Lung (tissue), 17 donors: ENCODE measurements at places on chromosomes 12 and 14. TPM values are rescaled to one million over a fixed set of nuclear protein-coding genes. Genes with fewer than 3 reads are reported as not detected.

GRCh38 chr12:112330706-112331105 is 51.5 kb downstream of the HECTD4 start:
- DNase-seq: no peak

GRCh38 chr12:43736927-43737440 is 21.6 kb downstream of the PUS7L start:
- no peak for DNase-seq

GRCh38 chr12:101616027-101616494 is 21.3 kb downstream of the MYBPC1 start:
- peak; percentile 68 for DNase-seq

- no peak for DNase-seq
These were observed 45.1 kb upstream of the TRAF3 start for GRCh38 chr14:102731871-102732800.

- no peak for DNase-seq
These were observed 403.8 kb upstream of the PDE3A start for GRCh38 chr12:19964549-19964948.

- no peak for DNase-seq
These were observed 79.5 kb downstream of the APAF1 start for GRCh38 chr12:98724384-98725155.

DNA sequence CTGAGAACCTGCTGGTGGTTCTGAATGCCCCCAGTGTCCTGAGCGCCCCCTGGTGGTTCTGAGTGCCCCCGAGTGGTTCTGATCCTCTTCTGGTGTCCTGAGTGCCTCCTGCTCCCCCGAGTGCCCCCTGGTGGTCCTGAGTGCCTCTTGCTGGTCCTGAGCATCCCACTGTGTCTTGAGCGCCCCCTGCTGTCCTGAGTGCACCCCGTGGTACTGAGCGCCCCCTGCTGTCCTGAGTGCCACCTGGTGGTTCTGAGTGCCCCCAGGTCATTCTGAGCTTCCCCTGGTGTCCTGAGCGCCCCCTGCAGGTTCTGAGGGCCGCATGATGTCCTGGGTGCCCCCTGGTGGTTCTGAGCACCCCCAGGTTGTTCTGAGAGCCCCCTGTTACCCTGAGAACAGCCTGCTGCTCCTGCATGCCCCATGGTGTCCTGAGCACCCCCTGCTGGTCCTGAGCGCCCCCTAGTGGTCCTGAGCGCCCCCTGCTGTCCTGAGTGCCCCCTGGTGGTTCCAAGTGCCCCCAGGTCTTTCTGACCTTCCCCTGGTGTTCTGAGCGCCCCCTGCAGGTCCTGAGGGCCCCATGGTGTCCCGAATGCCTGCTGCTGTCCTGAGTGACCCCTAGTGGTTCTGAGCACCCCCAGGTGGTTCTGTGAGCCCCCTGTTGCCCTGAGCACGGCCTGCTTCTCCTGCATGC is 1165.4 kb downstream of the TMEM121 start:
- DNase-seq: no peak

- DNase-seq: no peak
These were observed 79.2 kb upstream of the NCOR2 start for GRCh38 chr12:124646385-124647230.

GRCh38 chr12:107436376-107436775 is 249.2 kb upstream of the PWP1 start:
- no peak for DNase-seq

DNA sequence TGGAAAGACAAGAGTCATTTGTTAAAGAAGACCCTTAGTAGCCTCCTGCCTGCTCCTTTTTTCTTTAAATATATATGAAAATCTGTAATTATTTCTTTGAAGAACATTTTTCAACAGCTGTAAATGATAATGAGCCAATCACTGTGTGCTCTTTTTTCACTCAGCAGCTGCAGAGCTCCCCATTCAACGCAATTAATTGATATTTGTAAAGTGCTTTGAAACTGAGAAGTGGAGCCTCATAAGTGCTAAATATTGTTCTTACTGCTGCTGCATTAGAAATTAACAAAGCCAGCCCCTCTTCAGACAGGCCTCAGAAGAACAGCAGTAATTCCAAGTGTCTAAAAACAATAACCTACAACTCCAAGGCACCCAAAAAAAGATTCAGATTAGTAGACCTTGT is 224.3 kb downstream of the GXYLT1 start:
- DNase-seq: no peak

- DNase-seq: no peak
These were observed 76.6 kb downstream of the TUNAR start for GRCh38 chr14:95953111-95953724.

GRCh38 chr12:50934981-50935807 is 17.1 kb upstream of the HIGD1C start:
- peak; percentile 52 for DNase-seq

GRCh38 chr12:59699421-59700152 is 103.8 kb downstream of the SLC16A7 start:
- DNase-seq: peak; percentile 77

DNA sequence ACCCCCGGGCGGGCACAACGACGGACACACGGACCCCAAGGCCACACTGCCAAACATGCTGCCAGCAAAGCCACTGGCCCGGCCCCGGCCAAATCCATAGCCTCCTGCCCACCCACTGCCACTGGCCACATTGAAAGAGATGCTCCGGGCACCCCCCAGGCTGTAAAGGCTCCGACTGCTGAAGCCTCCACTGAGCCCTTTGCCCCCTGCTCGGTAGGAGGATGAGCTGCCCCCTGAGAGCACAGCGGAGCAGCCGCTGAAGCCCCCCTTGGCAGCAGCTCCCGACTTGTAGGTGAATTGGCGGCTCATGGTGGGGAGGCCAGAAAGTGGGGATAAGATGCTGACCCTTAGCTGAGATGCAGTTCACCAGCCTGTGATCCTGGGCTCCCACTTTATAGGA is at the start of gene KRT73:
TSS of gene KRT73 (minus strand) at position 344 of the 400 bp plus-strand sequence. CDS start at position 309, 35 bp downstream.
- no peak for DNase-seq

DNA sequence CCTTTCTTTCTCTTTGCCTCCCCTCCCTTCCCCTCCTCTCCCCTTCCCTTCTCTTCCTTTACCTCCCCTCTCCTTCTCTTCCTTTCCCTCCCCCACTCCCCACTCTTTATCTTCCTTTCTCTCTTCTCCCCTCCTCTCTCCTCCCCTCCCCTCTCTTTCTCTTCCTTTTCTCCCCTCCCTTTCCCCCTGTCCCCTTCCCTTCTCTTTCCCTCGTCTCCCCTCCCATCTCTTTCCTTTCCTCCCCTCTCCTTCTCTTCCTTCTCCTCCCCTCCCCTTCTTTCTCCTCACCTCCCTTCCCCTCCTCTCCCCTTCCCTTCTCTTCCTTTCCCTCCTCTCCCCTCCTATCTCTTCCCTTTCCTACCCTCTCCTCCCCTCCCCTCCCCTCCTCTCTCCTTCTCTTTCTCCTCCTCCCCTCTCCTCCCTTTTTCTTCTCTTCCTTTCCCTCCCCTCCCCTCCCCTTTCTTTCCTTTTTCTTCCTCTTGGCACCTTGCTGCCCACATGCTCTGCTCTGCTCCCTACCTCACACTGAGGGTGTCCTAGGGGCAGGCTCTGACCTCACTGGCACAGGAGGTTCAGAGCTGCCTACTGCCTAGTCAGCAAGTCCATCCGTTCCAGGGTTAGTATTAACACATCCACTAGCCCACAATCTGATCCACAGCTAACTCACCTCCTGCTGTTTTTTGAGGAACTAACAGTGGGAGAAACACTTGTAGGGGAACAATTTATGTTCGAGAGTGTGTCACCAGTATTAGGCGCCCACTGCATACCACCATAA is 101.0 kb downstream of the NUAK1 start:
- DNase-seq: no peak

DNA sequence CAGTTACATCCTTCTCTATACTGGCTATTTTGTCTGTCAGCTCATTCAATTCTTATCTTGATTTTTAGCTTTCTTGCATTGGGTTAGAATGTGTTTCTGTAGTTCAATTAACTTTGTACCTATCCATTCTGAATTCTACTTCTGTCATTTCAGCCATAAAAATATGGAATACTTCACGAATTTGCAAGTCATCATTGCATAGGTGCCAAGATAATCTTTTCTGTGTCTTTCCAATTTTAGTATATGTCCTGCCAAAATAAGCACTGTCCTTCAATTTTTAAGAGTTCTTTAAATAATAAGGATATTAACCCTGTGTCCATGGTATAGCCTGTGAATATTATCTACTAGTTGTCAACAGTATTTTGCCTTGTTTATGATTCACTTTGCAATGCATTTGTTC is 665.7 kb upstream of the MDGA2 start:
- DNase-seq: no peak

DNA sequence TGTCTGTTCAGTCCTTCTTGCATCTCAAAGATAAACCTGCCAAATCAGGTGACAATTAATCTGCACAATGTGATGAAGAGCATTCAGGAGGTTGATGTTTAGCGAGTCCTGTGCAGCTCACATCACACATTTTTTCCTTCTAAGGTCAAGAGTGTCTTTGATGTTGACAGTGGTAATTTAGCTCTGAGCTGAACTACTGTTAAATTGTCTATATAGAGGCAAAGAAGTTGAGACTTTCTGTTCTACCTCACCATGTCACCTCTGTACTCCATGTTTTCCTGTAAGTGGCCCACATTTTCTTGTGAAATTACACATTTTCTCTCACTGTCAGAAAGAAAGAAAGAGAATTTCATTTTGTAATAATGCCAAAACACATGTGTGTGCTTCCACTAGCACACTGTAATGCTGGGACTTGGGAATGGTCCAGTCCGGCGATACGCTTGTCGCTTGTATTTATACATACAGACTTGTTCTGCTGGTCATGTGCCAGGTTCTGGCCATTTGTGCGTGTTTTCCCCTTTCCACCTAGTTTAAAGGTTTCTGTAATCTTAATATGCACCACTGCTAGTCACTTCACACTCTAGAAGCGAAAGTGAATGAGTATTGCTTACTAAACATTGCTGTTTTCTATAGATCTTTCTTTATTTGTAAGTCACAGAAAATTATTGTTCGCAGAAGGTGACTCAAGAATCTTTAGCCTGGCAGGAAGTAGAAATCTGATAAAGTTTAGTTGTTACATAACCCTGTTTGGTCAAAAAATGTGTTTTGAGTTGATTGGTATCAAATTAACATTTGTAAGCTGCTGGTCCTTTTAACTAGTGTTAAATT is 328.9 kb downstream of the TMTC2 start:
- DNase-seq: peak; percentile 82

DNA sequence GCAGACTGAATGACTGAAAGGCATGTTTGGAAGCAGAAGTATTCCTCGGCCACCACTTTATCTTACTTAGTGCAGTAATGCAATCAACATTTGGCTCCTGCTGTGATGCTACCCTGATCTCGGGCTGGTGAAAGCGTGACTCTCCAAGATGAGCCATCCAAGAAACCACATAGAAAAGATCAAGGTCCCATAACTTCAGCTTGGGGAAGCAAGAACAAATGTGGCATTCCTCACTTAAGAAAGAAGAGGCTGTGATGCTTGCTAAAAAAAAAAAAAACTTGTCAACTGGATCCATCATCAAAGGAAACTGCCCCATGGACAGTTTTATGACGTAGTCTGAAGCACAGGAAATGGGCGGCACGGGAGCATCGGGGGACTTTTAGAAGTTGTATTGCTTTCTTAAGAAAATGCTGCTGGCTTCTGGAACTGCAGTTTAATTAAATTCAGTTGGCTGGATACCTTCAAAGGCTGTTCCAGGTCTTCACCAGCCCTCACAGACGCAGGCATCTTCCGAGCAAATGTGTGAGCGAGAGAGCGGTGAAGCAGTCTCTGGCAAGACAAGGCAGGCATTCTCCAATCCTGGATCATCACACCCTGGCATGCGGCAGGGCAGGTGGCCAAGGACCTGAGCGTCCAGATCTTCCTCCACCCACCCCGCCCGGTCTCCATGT is 38.2 kb upstream of the MAP1LC3B2 start:
- peak; percentile 56 for DNase-seq

- DNase-seq: no peak
These were observed 159.1 kb upstream of the CCDC198 start for GRCh38 chr14:57652769-57653168.

DNA sequence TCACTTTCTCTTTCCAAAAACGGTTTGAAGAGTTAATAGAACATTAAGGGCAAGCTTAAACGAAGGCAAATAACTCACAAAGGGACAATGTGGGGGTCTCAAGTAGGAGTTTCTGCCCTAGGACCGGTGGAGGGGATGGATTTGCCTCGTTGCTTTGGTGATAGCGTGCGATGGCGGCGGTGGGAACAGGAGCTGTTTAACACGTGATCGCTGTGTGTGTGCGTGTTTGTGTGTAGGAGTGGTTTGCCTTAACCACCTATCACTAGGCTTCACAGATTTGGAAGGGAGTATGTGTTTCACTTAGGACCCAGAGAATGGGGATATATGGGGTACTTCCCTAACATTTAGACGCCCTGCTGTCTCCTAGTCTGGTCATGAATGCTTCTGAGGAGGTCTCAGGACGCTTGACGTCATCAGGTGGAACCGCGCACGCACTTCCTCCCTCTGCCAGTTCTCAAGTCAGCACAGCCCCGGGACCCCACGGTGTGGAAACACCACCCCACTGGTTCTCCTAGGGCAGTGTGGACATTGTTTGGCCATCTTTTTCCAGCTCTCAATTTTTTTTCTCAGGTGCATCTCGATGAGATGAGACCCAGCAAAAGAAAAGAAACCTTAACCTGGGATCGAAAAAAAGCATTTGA is 231.2 kb downstream of the ATP23 start:
- DNase-seq: no peak

DNA sequence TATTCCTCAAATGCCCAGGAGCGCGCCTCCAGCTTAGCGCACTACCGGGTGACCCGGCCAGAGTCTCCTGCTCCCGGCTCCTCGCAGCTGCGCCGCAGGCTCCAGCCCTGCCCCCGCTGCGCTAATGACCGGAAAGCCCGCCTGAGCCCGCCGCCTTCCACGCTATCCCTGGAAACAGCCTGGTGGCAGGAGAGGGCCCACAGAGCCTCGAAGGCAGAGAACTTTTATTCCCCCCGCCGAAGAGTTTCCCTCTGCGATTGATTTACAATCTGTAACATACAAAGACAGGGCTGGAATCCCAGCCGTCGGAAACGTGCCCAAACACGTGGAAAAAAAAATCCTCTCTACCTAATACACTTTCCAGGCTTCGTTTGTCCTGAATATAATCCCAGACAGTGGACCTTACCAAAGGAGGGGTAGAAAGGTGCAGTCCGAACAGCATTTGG is 1.5 kb downstream of the COL2A1 start:
- peak; percentile 80 for DNase-seq

Gene GOLGA3
- total RNA-seq: 52.7 TPM

Gene TNFRSF1A
- 175 TPM for total RNA-seq

Gene PROX2
- 0.09 TPM for total RNA-seq

Gene CMA1
- 0.34 TPM for total RNA-seq

Gene KRT6C
- not detected for total RNA-seq

Gene BLOC1S1
- total RNA-seq: 132 TPM

Gene SAMD15
- total RNA-seq: 12.5 TPM

Gene RTN1
- 8.4 TPM for total RNA-seq

Gene GLIPR1L1
- total RNA-seq: not detected

Gene TEAD4
- total RNA-seq: 36.3 TPM

Gene RNASE3
- total RNA-seq: 0.31 TPM

Gene PRICKLE1
- 60.1 TPM for total RNA-seq

Gene GPR162
- total RNA-seq: 23.4 TPM
